H7 (cell line): ENCODE measurements at places on chromosomes 6 and 20. TPM values are rescaled to one million over a fixed set of nuclear protein-coding genes. Genes with fewer than 3 reads are reported as not detected.

GRIK2 gene
- total RNA-seq = 0.76 and 1.2 TPM in 2 replicates

EPPIN gene
- total RNA-seq = 0.03 TPM in 1 of 2 replicates, not detected in the other

DNA sequence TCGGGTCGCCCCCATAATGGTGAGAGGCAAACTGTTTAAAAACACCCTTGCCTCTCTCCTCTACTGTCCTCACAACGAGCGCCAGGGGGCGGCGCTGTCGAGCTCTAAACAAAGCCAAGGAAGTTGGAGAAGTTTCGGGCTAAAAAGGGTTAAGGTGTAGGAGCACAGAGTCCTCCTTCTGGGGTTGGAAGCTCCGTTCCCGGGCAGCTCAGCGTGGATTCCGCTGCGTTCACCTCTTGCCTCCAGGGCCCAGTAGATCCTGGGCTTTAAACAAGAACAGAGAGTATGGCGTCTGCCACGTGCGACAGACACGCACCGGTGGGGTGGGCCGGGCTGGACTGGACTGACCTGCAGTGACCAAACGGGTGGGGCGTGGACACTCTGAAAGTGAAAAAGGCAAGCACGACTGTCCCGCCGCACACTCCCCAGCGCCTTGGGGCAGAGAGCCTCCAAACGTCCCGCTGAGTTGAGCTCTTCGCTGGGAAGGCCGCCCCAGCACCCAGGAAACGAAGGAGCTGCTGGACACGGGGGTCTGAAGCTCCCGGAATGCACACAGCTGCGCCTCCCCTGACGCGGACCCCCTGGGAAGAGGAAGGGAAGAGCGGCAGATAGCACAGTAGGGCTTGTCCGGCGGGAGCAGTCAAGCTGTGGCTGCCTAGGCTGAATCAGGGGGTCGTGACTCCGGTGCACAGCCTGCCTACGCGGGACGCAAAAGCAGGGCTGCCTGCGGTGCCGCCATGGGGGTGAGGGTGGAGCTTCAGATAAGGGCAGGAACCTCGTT is 1.6 kb upstream of the THBD start:
- peak; percentile 86 for DNase-seq

GRCh38 chr6:37029249-37029971 is 24.0 kb downstream of the FGD2 start:
- DNase-seq = peak; percentile 84

- no peak for DNase-seq
Measured at GRCh38 chr6:81739230-81740195, 13.0 kb downstream of the TENT5A start.

GRCh38 chr6:141552463-141552862 is 580.3 kb upstream of the GJE1 start:
- no peak for DNase-seq
